ENCODE measurements at places on chromosomes 2 and 18.

- no peak for DNase-seq
These were observed 60.8 kb downstream of the CEP192 start for GRCh38 chr18:13051950-13052349.

- no peak for DNase-seq
These were observed 46.5 kb upstream of the SLC1A4 start for GRCh38 chr2:64942693-64943092.

DNA sequence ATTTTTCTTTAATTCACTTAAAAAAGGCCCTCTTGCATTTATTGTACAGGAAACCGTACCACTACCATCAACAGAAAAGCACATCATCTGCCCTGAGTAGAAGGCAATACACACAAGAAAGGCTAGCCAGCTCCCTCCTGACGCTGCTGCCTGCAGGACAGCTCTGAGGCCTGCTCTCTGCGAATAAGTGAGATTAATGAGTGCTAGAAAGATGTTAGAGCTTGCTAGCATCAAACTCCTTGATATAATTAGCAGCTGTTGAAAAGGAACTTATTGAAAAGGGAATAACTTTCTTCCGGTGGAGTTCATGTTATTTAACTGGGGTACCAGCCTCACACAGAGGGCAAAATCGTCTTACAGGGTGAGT is 56.1 kb downstream of the INHBB start:
- DNase-seq, result no peak

GRCh38 chr2:169771021-169771420 is 27.6 kb upstream of the SSB start:
- no peak for DNase-seq

- no peak for DNase-seq
These were observed 34.5 kb downstream of the INSIG2 start for GRCh38 chr2:118122594-118123281.

GRCh38 chr2:122077771-122078170 is 322.3 kb downstream of the TSN start:
- no peak for DNase-seq

- DNase-seq, result peak; percentile 59
These were observed 808 bp downstream of the ATP5MC3 start for GRCh38 chr2:175180701-175181103.

DNA sequence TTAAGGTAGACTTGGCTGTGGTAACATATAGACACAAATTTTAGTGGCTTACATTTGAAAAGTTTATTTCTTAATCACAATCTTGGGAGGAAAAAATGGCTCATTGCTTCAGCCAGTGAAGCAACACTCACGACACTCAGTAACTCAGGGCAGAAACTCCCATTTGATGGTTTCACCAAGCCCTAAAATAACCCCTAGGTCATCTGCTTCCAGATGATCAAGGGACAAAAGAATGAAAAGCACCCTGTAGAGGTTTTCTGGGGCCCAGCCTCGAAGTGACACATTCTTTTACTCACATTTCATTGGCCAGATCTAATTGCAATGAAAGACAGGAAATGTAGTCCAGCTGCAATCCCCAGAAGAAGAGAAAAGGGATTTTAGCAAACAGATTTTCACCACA is 275.9 kb downstream of the TMX3 start:
- DNase-seq, result no peak

GRCh38 chr18:44599412-44599811 is 81.3 kb upstream of the SETBP1 start:
- peak; percentile 75 for DNase-seq

GRCh38 chr2:45862843-45863242 is 211.4 kb downstream of the PRKCE start:
- DNase-seq, result no peak

DNA sequence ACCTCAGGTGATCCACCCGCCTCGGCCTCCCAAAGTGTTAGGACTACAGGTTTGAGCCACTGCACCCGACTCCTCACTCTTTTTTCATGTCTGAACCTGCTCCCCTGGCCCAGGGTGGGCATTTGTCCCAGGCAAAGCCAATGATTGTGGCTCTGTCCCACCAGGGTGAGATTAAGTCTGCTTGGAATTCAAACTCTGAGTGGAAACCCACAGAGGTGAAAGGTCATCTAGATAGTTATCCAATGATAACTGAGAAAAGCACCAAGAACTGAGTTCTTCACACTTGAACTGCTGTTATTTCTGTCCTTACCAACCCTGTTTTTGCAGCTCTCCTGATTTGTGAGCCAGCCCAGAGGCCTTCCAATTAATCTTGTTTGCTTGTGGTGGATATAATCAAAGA is 62.4 kb upstream of the ACVR1 start:
- no peak for DNase-seq

DNA sequence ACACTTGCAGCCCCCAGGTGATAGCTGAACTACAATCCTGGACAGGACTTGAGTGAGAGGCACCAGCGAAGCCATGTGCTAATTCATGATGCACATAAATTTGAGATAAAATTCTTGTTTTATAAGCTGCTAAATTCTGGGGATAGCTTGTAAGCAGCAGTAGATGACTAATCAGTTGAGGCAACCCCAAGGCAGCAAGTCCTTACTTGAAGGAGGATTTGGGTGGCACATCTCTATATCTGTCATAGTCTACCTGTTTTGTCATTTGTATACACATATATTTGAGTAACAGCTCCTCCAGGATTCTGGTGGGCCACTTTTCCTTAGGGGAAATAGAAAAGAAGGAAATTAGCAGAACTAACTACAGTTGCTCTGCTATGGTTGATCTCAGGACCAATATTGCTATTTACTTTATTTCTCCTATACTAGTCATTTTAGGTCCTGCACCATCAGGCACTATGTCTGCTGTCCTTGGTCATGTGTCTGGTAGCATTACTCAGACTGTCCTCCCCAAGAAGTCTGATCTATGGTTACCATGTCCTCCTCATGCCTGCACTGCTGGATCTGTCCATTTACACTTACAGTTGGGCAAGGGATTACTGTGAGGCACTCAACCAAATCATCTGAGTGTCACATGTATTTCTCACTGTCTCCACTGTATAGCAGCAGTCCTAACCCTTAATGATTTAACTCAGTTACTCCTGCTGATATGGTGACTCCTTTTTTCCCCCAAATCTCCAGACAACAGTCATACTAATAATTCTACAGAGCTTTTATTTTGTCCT is 436.0 kb upstream of the CWC22 start:
- no peak for DNase-seq

DNA sequence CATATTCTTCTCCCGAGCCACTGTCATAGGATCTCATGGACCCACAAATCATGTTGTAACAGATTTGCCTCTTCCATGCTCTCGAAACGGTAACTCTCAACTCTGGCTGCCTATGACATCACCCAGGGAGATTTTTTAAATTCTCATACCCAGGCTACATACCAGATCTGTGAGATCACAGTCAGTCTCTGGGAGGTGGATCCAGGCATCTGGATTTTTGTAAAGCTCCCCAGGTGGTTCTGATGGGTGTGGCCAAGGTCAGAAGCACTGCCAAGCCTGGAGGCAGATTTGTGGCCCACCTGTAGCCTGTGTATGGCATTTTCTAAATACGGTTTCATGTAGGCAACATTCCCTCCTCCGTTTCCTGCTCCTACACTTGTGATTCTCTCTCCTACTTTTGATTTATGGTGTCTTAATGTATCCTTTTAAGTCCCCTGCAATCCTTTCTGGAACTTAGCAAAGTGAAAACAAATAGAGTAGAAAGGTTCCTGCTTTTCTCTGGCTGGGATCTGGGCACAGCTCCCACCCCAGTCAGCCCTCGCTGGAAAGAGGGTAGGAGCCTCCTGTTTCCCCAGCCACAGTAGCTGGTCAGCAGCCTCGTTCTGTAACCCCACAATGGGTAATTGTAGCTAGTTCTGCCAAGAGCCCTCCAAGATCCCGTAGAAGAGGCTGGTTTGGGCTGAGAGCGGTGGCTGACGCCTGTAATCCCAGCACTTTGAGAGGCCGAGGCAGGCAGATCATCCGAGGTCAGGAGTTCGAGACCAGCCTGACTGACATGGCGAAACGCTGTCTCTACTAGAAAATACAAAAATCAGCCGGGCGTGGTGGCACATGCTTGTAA is 96.2 kb downstream of the KLHL29 start:
- no peak for DNase-seq

DNA sequence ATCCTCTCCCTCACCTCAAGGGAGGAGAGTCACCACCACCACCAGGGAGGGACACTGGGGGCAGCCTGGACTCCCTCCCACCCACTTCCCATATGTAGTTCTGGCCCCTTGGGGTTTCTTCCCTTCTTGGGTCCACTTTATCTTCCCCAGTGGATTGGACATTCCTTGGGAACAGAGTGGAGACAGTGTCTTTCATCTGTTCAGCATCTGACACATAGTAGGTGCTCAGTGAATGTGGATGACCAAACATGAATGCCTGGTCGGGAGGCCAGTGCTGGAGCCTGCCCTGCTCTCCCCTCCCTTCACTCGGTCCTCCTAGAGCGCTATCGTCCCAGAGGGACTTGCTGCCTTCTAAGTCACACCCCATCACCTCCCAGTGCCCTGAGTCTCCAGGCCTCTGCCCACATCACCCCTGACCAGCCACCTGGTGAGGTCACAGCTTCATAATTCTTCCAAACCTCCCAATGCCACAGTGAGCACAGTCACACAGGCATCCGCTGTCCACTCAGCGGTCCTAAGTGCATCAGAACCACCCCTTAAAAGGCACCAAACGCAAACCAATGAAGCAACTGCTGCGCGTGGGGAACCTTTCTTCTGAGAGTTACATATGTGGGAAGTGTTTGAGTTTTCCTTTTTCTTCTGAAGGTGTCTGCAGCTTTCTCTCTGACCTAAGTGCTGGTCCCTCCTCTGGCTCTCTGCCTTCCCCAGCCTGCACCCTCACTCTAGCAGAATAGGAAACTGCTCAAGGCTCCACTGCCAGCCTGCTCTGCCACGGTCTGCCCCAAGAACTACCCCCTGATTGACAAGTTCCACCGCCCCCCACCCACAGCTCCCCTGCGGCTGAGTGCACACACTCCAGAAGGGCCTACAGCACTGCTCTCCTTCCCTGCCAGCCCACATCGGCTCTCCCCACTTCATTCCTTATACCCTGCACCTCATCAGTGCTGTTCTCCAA is 7.2 kb upstream of the SFXN5 start:
- no peak for DNase-seq

DNA sequence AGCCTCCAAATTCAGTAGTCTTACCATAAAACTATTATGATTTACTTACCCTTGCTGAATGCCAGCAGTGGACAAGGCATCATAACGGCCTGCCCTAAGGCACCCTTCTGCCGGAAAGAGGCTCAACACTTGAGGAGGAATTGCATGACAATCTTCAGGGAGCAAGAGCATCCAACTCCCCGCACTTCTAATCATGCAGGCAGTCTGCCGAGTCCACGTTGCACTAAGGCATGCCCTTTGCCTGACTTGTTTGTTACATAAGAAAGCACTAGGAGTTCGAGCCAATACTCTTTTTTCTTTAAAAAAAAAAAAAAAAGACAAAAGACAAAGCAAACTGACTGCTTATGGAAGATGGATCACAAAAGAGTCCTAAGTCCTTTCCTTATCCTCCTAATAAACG is 17.9 kb upstream of the SPTBN1 start:
- DNase-seq, result no peak

- peak; percentile 5 for DNase-seq
These were observed 42.3 kb downstream of the SLC4A1AP start for GRCh38 chr2:27705851-27706622.

GRCh38 chr2:149899390-149899789 is 311.8 kb upstream of the MMADHC start:
- no peak for DNase-seq

GRCh38 chr18:52888014-52888413 is 548.0 kb downstream of the DCC start:
- no peak for DNase-seq

DNA sequence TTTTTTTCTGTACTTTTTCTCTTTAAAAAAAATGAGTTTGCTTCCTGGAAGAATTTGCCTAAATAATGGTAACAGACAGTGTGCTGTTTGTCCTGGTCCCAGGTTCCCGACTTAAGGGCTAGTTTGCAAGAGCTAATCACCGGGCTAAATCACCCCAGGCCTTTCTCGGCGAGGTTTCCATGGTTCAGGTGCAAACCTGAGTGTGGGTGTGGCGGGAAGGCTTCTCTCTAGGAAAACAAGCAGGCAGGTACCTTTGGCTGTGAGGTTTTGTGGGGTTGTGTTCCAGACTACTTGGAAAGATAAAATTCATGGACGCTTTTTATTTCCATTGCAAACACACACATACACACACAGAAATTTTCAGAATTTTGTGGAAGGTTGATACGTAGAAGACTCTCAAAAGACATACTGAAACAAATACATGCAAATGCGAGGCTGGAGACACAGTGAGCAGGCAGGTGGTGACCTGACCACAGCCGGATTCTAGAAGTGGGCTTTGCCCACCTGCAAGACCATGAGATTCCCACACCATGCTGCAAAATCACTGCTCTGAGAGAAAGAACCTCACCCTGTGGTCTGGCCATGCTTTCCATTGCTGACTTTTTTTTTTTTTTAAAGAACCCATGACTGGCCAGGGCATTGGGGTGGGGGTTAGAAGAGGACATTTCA is 815 bp downstream of the CNDP1 start:
- no peak for DNase-seq

DNA sequence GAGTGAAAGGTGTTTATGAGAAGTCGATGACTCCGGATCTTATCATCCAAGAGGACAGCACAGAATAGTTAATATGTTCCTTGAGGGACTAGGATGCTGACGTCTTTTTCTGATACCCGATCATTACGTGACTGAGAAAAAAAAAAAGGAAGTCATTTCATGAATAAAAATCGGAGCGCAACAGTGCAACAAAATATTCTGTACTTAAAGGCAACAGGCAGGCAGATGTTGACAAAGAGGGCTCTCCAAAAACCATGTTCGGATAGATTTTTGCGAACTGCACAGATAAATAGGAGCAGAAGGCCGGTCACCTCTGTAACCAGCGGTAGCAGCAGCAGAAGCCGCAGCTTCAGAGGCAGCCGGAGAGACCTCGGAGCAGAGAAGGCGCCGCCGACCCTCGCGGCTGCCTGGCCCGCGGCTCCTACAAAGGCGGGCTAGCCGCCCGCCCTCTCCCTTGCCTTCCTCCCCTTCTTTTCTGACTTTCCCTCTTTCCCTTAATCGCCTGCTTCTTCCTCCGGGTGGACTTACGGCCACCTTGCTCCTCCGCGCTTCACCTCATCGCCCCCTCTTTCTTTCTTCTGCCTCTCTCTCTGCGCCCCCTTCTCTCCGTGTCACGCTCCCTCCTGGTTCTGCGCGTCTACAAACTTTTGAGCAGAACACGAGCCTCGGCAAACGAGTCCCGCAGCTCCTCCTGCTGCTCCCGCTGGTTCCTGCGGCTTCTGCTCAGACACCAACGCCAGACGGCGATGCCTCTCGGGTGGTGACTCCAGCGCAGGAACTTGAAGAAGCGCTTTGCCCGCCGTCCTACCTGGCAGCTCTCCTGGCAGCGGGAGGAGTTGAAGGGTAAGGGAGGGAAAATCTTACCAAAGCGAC is at the start of gene ADCYAP1:
Gene ADCYAP1, plus strand, starts transcription at position 654 of the 873 bp plus-strand sequence. CDS start 516 bp downstream, outside the sequence.
- no peak for DNase-seq

DNA sequence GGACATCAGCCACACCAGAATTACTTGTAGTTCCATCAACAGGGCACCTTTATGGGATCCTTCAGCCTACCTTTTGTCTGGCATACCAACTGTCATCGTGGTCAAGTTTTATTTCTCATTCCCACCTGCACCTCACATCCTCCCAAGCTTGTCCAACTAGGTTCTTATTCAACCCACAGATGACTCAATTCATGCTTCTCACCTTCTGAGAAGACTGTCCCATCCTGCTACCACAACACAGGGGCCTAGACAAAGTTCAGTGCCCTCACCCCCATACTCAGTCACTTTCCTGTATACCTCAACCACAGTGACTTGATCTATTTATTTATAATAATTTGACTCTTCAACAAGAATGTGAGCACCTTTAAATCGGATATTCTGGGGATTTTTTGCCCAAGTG is 114.4 kb upstream of the ACVR1C start:
- no peak for DNase-seq

GRCh38 chr18:14925281-14925709 is 177.3 kb downstream of the ANKRD30B start:
- no peak for DNase-seq

GRCh38 chr2:126912201-126912600 is 13.5 kb downstream of the TEX51 start:
- no peak for DNase-seq
